ENCODE measurements at places on chromosomes 3 and 15. TPM values are rescaled to one million over a fixed set of nuclear protein-coding genes. Genes with fewer than 3 reads are reported as not detected.

The ARHGAP31 gene
- total RNA-seq: 1.2 TPM

The SCAMP5 gene
- total RNA-seq: 46.6 TPM

The FBXL22 gene
- total RNA-seq: not detected

The SLC51A gene
- total RNA-seq: not detected

The SPINK8 gene
- not detected for total RNA-seq

The PLIN1 gene
- total RNA-seq: not detected

All from Karpas-422 (cell line).